Posterior vena cava (tissue), 2 donors: ENCODE measurements at places on chromosomes 5 and 9.
A peak's percentile ranks its signal among the peaks of the same experiment; 100 is the strongest.

- no peak for DNase-seq
Measured at GRCh38 chr5:17431272-17432050, 66.6 kb upstream of the TAF11L2 start.

GRCh38 chr9:38334234-38334633, 58.3 kb upstream of the ALDH1B1 start:
- DNase-seq, result no peak

- no peak for DNase-seq
Measured at GRCh38 chr5:38104497-38105230, 153.7 kb upstream of the EGFLAM start.

- no peak for DNase-seq
Measured at GRCh38 chr9:84166891-84167290, 173.7 kb downstream of the SLC28A3 start.

- no peak for DNase-seq
Measured at GRCh38 chr5:153276151-153276550, 214.3 kb upstream of the GRIA1 start.

GRCh38 chr9:136726631-136727191, 14.3 kb downstream of the DIPK1B start:
- DNase-seq, result no peak

DNA sequence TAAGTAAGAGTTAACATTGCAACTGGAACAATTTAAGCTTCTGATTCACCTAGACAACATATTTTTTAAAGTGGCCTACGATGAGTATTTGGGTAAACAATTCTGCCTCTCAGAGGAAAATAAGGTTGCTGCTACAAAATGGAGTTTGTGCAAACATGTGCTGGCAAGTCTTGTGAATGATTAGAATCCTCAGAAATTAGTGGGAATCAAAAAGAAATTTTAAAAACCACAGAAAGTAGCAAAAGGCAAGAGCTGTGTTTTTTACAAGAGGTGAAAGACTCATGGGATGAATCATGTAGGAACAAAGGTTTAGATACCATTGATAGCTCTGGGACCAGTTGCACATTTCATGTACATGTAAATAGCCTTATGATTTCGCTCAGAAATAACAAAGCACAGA, 561.6 kb downstream of the TAF11L14 start:
- no peak for DNase-seq

DNA sequence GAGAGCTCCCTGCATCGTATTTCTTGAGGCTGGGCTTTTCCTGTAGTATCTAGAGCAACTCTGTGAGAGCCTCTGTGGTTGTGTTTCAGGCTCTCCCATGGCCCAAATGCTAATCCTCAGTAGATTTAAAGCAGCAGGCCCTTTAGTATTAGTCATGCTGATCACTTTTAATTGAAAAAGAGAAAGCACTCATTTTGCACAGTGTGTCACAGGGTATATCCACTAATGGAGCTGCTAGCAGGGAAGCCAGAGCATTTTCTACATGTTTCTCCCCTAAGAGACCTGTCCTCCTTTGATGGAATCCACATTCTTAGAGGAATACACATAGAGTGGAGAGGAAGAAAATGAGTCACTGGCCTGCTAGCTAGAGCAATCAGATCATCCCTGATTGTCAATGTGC, 348.5 kb downstream of the TMEM232 start:
- DNase-seq, result no peak

- no peak for DNase-seq
Measured at GRCh38 chr5:9194509-9194908, 351.4 kb downstream of the SEMA5A start.

GRCh38 chr9:8668751-8669150, 869.2 kb upstream of the DMAC1 start:
- DNase-seq, result no peak

DNA sequence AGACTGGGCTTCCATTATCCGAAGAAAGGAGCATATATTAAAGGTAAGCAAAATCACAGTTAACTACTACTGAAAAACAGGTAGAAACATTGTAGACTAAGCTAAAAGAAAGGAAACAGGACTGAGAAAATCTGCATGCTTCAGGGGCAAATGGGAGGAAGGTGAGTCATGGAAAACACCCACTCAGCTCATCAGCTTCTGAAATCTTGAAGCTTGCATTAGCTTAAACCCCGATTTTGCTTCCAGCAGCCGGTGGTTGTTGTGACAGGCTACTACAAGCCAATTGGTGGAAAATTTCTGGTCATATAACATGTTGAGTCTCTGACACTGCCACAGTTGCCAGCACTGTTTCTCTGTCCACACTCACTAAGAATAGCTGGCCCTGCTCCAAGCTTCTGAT, 179.6 kb upstream of the PUM3 start:
- DNase-seq, result no peak

DNA sequence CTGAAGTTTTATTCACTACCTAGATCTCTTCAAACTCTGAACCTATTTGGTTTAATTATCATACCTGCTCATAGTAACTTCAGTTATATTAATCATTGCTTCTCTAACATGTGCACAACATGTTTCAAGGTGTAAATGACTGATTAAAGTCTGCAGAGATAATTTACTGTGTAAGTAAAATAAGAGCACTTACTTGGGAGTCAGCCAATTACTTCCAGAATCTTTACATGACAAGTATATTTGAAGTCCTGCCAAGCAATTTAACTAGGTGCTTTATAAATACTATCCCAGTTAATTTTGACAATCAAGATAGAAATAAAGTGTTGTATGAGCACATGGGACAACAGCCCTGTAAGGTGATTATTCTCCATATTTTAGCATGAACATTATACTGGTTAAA, 109.9 kb downstream of the RFX3 start:
- DNase-seq, result no peak

GRCh38 chr9:27564670-27565069, 8.6 kb downstream of the C9orf72 start:
- no peak for DNase-seq

- no peak for DNase-seq
Measured at GRCh38 chr5:155773680-155774079, 553.3 kb upstream of the SGCD start.

GRCh38 chr9:132756214-132756845, 86.1 kb downstream of the GTF3C4 start:
- DNase-seq, result peak; percentile 51

DNA sequence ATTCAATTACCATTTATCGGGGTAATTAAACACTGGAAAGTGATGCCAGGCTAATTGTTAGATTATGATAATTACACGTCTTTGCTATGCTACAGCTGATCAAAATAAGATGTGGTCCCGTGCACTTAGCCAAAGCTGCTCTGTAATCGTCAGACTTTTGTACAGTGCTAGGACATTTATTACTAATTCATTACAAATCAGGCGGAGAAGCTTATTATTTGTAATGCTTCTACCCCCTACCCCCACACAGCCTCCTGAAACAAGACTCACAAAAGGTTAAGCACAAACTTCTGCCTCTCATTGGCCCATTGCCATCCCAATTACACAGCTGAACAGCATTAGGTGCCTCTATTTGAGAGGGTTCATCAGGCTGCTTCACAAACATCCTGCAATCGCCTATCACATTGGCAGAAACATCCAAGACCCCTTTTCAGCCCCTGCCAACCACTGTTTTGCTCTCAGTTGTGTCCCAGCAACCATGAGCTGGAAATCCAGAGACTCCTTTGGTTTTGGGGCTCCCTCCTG, 232.7 kb downstream of the EFNA5 start:
- no peak for DNase-seq

GRCh38 chr9:110620726-110621125, 41.2 kb upstream of the SVEP1 start:
- no peak for DNase-seq

- DNase-seq, result peak; percentile 64
Measured at GRCh38 chr9:34512131-34513078, 10.4 kb downstream of the ENHO start.

DNA sequence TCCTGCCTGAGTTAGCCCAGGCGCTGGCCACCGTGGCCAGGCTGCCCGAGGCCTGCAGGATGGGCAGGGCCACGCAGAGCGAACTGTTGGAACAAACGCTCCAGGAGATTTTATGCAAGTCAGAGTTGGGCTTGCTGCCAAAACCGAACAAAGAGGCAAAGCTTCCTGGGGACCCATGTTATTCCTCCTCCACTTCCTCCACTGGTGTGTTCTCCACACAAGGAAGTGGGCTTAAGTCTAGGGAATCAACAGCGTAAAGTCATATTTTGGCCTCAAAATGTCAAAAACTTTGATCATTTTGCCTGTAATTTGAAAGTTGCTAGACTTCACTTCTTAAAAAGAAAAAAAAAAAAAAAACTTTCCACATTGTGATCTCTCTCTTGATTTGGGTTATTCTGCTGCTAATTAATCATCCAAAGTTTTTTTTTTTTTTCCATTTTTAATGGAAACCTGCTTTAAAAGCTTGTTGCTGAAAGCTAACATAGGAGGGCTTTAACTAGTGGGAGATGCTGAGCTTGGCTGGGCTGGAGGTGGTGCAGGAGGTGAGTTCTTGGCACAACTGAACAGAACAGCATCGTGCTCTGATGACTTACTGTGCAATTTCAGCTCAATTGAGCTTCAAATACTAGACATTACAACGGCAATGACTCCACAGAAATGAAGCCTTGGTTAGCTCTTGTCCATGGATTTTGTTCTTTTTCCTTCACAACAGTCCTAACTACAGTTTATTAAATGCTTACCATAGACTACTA, 73.0 kb downstream of the PTPDC1 start:
- no peak for DNase-seq

GRCh38 chr5:95845391-95845790, 22.9 kb upstream of the GLRX start:
- no peak for DNase-seq

- DNase-seq, result no peak
Measured at GRCh38 chr5:35877655-35878054, 21.0 kb downstream of the IL7R start.

GRCh38 chr5:141508798-141509611, 20.1 kb downstream of the PCDHGC5 start:
- peak; percentile 92 for DNase-seq

DNA sequence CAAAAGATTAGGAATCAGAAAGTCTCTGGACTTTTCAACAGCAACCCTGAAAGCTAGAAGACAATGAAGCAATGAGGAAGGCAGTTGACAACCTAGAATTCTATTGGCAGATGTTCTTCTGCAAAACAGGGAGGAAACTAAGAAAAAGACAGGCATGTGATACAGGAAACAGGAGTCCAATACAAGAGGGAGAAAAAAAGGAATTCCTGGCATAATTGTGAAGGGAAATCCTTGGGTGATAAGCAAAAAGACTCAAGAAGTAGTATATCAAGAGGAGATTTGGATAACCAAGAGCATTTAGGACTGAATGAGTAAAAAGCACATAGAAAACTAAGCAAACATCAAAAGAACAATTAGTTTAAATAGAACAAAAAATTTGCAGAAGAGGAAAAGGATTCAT, 58.6 kb downstream of the LPAR1 start:
- DNase-seq, result no peak

GRCh38 chr5:31726952-31727351, 88.0 kb downstream of the PDZD2 start:
- no peak for DNase-seq

DNA sequence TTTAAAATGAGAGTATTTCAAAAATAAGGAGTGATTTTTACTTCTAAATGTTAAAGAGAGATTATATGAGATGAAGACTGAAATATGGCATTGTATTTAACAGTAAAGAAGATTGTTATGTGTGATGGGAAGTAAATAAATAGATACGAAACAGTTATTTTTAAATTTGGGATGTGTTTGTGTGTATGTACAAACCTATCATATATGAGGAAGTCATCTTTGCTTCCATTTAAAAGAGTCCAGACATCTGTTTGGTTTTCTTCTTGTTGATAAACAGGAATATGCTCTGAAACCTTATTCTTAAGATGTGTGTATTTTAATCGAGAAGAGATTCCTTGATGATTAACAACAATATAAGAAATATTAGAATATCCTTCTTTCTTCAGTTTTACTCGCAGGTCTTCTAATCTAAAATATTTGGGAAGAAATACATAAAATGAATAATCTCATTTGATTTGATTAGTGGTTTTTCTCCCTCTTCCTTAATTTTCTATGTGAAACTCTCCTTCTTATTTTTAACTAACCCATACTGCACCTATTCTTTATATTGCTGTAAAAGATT, 4.9 kb downstream of the SELENOP start:
- no peak for DNase-seq

DNA sequence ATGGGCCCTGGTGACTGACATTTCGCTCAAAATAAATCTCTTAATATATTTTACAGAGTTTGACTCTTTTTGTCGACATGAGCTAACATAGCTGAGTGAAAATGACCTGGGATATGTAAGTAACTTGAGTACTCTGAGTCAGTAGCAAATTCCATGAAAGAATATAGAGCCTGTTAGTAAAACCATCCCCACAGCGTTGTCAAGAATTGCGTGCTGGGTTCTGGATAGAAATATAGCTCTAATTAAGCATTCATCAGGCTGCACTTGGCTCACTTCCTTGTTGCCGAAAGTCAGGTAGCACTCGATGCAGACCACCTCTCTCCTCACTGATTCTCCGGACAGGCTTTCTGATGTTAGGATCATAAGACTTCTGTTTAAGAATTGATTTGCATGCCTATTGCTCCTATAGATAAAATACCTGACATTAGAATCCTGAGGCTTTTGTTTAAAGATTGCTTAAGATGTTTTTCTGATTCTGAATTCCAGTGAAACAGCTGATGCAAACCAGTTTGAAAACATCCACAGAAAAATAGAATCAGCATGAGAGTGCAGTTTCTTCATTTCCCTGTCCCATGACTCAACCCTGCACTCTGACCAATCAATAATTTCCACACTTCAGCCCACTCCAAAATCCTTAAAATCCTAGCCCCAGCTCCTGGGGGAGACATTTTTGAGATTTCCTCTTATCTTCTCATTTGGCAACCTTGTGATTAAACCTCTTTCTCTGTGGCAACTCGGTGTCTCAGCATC, 310.6 kb downstream of the DIRAS2 start:
- no peak for DNase-seq

- DNase-seq, result no peak
Measured at GRCh38 chr5:143064676-143065075, 294.5 kb downstream of the ARHGAP26 start.

- DNase-seq, result peak; percentile 95
Measured at GRCh38 chr5:139637438-139638089, 10.6 kb upstream of the CXXC5 start.

- DNase-seq, result no peak
Measured at GRCh38 chr9:82930116-82930515, 132.8 kb downstream of the RASEF start.
